Articular chondrocyte of knee joint (primary cell): ENCODE measurements at places on chromosomes 3 and 15. TPM values are rescaled to one million over a fixed set of nuclear protein-coding genes. Genes with fewer than 3 reads are reported as not detected.

NEDD4 gene
- 27.7 and 30.5 TPM in 2 replicates for total RNA-seq

CD96 gene
- total RNA-seq = under 0.01 TPM in 1 of 2 replicates, not detected in the other

WNT7A gene
- not detected in 2 replicates for total RNA-seq

AADAC gene
- total RNA-seq = not detected in 2 replicates

GRK7 gene
- not detected in 2 replicates for total RNA-seq
